Testis (tissue), 5 donors: ENCODE measurements at places on chromosomes 1 and 21. TPM values are rescaled to one million over a fixed set of nuclear protein-coding genes. Genes with fewer than 3 reads are reported as not detected.

NEK7 gene
- total RNA-seq = 59.1 TPM

FBXO42 gene
- total RNA-seq = 42.0 TPM

CNTN2 gene
- total RNA-seq = 17.2 TPM

C1QTNF12 gene
- 4.7 TPM for total RNA-seq

MFAP2 gene
- 7.9 TPM for total RNA-seq

CHODL gene
- total RNA-seq = 123 TPM

SLC35F3 gene
- 0.87 TPM for total RNA-seq

FTCD gene
- total RNA-seq = 50.5 TPM

KCNE1 gene
- total RNA-seq = 12.4 TPM

OR2AK2 gene
- total RNA-seq = 2.2 TPM

C1orf159 gene
- total RNA-seq = 68.3 TPM

H3-3A gene
- 367 TPM for total RNA-seq

KRTAP20-1 gene
- total RNA-seq = not detected

TEKT2 gene
- total RNA-seq = 35.1 TPM

CD101 gene
- total RNA-seq = 0.79 TPM

SLAMF6 gene
- 0.68 TPM for total RNA-seq

TTC39A gene
- total RNA-seq = 121 TPM

TMPRSS2 gene
- 2.3 TPM for total RNA-seq

ZNF593OS gene
- not detected for total RNA-seq

HUNK gene
- total RNA-seq = 6.8 TPM

ZYG11B gene
- 76.6 TPM for total RNA-seq

RPTN gene
- total RNA-seq = not detected

LY9 gene
- not detected for total RNA-seq

CRP gene
- total RNA-seq = 0.37 TPM

ANKRD65 gene
- total RNA-seq = 14.7 TPM

LIPI gene
- total RNA-seq = not detected

VASH2 gene
- 9.5 TPM for total RNA-seq

LCE1E gene
- not detected for total RNA-seq

KRTAP13-2 gene
- total RNA-seq = not detected

NHLH1 gene
- 0.63 TPM for total RNA-seq

SLC9C2 gene
- total RNA-seq = 15.9 TPM

SEC16B gene
- total RNA-seq = 4.8 TPM

OVAAL gene
- not detected for total RNA-seq

MIXL1 gene
- 0.68 TPM for total RNA-seq

COPA gene
- 114 TPM for total RNA-seq

SH3BGR gene
- 16.7 TPM for total RNA-seq

FAM72B gene
- total RNA-seq = 1.3 TPM

ELAVL4 gene
- 9.0 TPM for total RNA-seq

F3 gene
- 135 TPM for total RNA-seq

TSPEAR gene
- total RNA-seq = 0.55 TPM

DNALI1 gene
- total RNA-seq = 50.5 TPM

CRABP2 gene
- total RNA-seq = 6.8 TPM

EDN2 gene
- not detected for total RNA-seq

HLX gene
- 3.5 TPM for total RNA-seq

CLDN14 gene
- 0.31 TPM for total RNA-seq

ALX3 gene
- total RNA-seq = 0.79 TPM

LCE1A gene
- total RNA-seq = not detected

ZNF648 gene
- 3.8 TPM for total RNA-seq

GPR153 gene
- 6.3 TPM for total RNA-seq

KRTAP26-1 gene
- 0.37 TPM for total RNA-seq

DDI2 gene
- 54.2 TPM for total RNA-seq

HES3 gene
- total RNA-seq = not detected

ARTN gene
- total RNA-seq = 1.6 TPM

BGLAP gene
- 1.5 TPM for total RNA-seq

DDR2 gene
- 9.0 TPM for total RNA-seq

TSPAN2 gene
- 1.0 TPM for total RNA-seq

HMCN1 gene
- total RNA-seq = 5.2 TPM

ADGRL4 gene
- 7.9 TPM for total RNA-seq
